ENCODE measurements at places on chromosomes 12 and 14. TPM values are rescaled to one million over a fixed set of nuclear protein-coding genes. Genes with fewer than 3 reads are reported as not detected.

- DNase-seq: no peak
Measured at GRCh38 chr14:68366656-68367055, 426.2 kb downstream of the ZFP36L1 start.

DNA sequence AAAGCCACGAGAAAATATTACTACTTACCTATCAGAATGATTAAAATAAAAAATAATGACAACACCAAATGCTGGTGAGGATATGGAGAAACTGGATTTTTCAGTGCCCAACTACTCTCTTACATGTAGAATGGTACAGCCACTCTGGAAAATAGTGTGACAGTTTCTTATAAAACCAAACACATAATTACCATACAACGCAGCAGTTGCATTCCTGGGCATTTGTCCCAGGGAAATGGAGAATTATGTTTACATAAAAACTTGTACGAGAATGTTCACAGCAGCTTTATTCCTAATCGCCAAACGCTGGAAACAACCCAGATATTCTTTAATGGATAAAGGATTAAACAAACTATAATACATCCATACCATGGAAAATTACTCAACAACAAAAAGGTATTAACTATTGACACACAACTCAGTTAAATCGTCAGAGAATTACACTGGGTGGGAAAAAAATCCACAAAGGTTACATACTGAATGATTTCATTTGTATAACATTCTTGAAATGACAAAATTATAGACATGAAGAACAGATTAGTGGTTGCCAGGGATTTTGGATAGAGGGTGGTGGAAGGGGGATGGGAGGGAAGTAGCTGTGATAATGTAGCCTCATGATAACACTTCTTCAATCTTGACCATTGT is 35.4 kb downstream of the TAOK3 start:
- no peak for DNase-seq

Gene B3GNT4
- 0.11 TPM for polyA plus RNA-seq

GRCh38 chr12:75900226-75900625 is 131.3 kb downstream of the PHLDA1 start:
- DNase-seq: no peak

Gene OTX2
- polyA plus RNA-seq: not detected

Gene WIF1
- polyA plus RNA-seq: 0.08 TPM

DNA sequence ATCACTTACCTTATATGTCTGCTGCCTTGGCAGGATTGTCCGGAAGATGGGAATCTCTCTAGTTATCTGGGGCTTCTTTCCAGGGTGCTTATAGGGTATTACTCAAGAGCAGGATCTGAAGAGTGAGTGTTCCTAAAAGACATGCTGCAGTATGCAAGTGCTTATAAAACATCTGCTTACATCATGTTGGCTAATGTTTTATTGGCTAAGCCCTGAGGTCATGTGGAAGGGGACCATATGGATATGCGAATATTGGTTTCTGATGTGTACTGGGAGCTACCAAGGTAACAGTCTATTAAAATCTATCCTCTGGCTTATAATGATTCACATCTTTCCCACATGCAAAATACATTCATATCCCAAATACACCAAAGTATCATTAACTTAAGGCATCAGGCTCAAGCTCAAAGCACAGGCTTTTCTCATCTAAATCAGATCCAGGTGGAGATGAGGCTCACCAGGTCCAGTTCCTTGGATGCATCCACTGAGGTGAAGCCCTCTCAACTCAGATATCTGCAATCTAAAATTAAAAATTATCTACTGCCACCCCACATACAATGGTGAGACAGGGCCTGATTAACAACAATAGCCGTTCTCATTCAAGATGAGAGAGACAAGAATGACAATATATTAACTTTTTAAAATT is 29.8 kb downstream of the LRRIQ1 start:
- DNase-seq: no peak

DNA sequence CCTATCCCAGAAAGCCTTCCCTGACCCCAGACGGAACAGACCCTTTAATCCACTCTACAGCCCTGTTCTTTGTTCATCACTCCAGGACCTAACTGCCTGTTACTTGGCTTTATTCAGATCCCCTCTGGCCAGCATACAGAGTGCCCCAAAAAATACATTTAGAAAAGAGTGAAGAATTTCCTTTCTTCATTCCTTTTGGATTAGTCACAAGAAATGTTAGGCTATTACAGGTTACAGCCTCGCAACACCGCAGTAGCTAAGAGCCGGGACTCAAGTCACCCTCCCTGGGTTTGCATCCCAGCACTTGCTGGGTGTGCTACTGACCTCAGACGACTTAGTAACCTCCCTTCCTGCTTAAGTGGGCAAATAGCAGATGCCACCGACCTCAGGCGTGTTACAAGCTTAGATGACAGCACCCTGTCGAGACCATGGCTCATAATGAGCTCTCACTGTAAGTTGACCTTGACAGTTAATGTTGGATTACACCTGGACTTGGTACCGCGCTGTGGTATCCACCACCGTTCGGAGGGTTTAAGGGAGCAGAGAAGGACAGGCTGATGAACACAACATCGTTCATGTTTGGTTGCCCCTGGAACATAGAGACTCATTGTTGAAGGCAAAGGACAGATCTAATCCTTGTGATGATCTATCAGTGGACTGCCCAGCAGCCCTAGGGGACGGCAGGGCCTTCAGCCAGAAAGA is 12.9 kb downstream of the GLRX5 start:
- no peak for DNase-seq

DNA sequence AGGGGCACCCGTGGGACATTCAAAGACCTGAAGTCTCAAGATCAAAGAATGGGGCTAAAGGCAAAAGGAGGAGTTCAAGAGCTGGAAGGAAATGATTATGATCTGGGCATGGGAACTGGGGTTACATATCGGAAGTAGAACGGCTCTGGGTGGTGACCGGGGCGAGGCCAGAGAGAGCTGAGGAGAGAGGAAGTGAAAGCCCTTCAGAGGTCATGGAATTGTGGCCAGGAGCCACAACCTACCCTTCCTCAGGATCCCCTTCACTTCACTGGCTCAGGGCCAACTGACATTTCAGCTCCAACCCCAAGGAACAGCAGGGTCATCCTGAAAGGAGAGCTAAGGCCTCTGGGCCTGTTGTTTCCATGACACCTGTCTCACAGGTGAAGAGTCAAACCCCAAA is 57.8 kb downstream of the GALNT16 start:
- DNase-seq: peak; percentile 40

GRCh38 chr14:25988536-25988935 is 609.3 kb downstream of the NOVA1 start:
- DNase-seq: no peak

GRCh38 chr12:32595251-32595650 is 83.8 kb upstream of the DNM1L start:
- DNase-seq: no peak

DNA sequence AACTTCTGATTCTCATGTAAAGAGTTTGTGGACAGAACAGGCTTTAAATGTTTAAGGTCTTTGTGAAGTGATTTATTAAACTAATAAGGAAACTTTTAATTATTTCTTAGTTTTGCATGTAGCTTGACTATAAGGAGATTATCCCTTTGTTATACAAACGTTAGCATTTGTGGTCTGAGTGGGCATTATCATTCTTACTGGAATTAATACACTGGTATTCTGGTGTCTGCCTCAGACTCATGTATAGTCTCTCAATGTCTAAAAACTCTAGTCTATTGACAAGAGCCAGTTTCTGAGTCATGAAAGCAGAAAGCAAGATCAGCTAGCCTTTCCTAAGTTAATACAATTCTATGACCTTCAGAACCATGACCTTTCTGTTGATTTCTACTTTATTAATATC is 51.3 kb downstream of the SOX5 start:
- no peak for DNase-seq

Gene PRH1
- 2.8 TPM for polyA plus RNA-seq

Gene TPH2
- polyA plus RNA-seq: not detected

- DNase-seq: no peak
Measured at GRCh38 chr12:117139025-117139717, 40.0 kb upstream of the TESC start.

All from heart left ventricle (tissue), 16 donors.